ENCODE measurements at places on chromosomes 12 and 14.

DNA sequence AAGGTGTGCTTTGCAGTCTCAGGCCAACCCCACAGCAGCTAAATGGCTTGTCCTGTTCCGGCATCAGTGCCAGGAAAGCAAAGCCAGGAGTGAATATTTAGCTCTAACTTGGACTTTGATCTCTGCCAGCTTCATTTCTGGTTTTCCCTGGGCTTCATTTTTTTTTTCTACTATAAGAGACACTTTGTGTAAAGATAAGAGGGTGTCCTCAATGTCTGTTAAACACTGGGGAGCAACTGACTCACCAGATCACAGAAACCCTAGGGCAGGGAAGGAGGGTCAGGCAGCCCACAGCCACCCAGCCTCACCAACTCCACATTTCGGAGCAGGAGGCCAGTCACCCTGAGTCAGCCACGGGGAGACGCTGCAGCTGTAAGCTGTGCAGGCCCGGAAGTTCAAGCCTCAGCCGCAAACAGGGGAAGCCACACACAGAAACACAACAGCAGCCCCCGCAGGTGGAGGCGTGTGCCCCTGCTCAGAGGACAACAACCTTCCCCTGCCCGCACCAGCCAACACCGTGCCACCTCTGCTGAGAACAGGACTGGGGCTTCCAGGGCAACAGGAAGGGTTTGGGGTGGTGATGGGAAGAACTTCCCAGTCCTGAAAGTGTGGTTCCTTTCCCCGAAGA lies 6.3 kb downstream of the TNFRSF1A start:
- DNase-seq, result peak; percentile 61

- no peak for DNase-seq
Observed at GRCh38 chr12:122310626-122311333, 44.5 kb upstream of the VPS33A start.

- DNase-seq, result no peak
Observed at GRCh38 chr14:66476964-66477363, 9.2 kb upstream of the CCDC196 start.

DNA sequence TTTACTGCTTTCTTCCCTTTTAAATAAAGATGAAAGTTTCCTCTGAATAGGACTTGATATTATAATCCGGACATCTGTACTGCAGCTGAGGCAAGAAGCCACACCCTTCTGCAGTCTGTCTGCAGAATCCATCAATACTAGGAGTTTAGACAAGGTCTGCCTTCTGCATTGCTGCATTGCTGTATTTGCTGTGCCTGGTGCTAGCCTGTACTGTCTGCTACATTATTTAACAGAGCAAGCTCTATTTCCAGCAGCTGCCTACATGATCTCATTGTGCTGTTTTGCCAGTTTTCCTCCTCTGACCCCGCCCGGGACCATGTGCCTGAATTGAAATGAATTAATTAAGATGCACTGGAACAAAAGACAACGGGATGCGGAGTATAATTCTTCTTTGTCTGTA lies 1.7 kb downstream of the TUBA1A start:
- no peak for DNase-seq

GRCh38 chr14:86989285-86989684 lies 1003.7 kb downstream of the GALC start:
- no peak for DNase-seq

GRCh38 chr12:103793512-103794045 lies 47.5 kb downstream of the NT5DC3 start:
- DNase-seq, result no peak

GRCh38 chr12:111454311-111454710 lies 48.6 kb downstream of the SH2B3 start:
- DNase-seq, result no peak

DNA sequence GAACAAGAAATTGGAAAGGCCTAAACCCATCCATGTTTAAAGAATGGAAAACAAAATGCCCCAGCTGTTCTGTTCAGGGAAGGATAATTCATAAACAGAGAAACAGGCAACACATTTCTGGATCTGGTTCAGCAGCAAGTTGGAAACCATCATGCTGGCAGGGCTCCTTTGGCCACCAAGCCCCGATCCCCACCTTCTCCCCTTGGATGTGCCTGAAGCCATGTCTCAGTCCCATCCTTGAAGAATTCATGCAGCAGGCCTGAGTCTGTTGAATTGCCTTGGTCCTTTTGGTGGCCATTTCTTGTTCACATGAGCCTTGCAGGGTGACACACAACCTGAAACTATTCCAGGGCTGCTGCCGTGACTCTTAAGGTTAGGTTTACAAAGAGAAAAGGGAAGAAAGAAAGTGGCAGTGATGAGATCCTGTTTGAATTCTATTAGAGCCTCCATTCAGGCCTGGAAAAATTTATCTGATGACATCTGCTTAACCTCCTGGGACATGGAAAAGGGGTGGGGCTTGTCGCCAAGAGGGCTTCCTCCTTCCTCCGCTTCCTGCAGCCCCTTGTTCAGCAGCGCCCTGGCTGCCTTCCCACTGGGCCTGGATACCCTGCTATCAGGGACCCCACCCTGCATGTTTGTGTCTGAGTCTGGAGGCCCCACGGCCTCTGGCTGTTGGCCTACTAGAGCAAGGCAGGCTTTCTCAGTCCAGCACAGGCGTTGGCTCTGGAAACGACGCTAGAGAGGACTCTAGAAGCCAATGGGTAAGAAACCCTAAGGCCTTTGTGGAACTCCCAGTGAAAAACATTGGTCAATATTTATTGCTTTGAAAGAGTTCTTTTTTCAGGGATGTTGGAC lies 341.9 kb downstream of the C12orf75 start:
- no peak for DNase-seq

GRCh38 chr12:3753544-3754284 lies 805 bp upstream of the CRACR2A start:
- DNase-seq, result no peak

DNA sequence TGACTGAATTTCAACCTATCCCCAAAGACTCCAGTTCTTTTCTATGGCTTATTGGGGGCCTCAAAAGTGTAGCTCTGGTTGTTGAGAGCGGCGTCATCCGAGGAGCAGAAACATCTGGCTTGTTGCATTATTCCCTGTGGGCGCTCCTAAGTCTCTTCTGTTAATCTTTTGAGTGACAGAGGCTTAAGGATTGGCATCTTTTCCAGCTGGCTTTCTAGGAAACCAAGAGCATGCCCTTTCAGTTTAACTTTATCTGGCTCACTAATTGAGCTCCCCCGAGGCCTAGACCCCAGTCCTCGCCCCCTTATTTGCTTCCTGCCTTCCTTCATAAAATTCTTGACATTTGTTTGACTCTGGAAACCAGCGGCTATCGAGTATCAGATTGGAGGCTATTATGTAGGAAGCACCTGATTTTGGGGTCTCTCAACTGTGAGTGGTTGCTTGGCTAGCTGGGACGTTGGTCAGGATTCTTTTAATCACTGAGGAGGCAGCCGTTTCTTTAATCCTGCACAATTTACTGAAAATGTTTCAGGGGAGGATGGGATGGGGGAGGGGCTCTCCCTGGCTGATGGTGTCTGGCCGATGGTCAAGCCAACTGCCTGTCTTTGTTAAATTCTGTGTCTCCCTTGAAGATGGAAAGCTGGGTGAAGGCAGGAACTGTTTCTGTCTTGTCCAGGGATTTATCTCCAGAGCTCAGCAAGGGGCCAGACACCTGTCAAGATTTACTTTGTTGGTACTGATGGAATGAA lies 3.1 kb downstream of the SMOC1 start:
- no peak for DNase-seq

DNA sequence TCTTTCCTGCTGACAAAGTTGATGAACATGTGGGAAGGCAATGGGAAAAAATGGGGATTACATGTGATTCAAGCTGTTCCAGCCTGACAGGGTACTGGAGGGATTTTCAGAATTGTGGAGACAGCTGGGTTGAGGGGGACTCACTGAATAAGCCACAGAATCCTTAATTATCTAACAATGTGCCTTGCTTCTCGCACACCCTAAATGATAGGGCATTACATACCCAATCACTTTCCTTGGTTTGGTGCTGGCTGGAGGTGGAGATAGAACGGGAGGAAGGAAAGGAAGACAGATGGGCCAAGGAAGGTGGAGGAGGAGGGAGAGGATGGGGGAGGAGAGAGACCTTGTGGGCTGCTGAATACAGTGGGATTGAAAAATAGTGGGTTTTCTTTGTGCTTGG lies 20.7 kb downstream of the PELI2 start:
- DNase-seq, result no peak

- DNase-seq, result no peak
Observed at GRCh38 chr14:32435411-32435810, 106.3 kb downstream of the AKAP6 start.

DNA sequence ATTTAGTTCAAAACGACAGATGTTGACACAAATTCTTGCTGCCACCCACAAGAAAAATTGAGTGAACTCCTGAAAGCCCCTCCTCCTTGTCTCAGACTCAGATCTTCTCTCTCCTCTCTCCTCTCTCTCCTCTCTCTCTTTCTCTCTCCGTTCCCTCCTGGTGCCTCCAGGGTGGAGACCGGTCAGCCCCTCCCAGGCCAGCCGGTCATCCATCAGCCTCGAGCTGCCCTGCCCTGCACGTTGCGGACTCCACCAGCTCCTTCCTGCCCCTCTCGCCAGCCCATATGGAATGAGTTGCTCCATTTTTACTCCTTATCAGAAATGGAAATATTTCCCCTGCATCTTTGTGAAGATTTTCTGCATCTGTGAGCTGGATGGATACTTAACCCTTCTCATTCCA lies 103.8 kb downstream of the TBX5 start:
- DNase-seq, result no peak

DNA sequence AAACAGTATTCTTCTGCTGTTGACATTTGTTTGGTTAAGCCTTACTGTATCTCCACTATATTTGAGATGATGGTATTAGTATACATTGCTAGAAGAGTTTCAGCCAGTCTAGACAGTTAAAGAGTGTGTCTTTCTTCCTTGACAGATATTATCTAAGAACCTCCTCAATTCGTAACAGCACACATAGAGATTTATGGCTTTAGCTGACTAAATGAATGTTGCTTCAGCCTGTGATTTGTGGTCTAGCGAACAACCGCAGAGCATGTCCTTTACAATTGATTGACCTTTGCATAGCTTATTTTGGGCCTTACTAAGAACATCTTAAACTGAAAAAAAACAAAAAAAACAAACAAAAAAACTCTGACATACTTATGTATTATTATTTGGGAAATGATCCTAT lies 122.2 kb downstream of the DAAM1 start:
- no peak for DNase-seq

- no peak for DNase-seq
Observed at GRCh38 chr12:30358671-30359070, 337.0 kb downstream of the IPO8 start.

- no peak for DNase-seq
Observed at GRCh38 chr12:62924084-62924483, 10.9 kb downstream of the PPM1H start.

- DNase-seq, result no peak
Observed at GRCh38 chr14:65920996-65921395, 508.5 kb downstream of the FUT8 start.

DNA sequence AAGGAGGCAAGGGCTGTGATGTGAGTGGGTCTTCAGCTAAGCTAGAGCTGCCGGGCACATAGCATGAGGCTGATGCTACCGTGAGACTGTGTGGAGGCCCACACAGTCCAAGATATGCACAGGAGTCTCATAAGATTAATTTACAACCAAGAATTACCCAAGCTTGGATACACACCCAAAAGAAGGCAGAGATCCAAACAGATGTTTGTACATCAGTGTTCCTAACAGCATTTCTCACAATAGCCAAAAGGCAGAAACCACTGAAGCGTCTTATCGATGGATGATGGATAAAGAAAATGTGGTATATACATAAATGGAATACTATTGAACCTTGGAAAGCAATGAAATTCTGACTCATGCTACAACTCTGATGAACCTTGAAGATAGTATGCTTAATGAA lies 40.8 kb upstream of the RIC8B start:
- DNase-seq, result no peak

- DNase-seq, result no peak
Observed at GRCh38 chr12:16669756-16670155, 63.8 kb upstream of the LMO3 start.

DNA sequence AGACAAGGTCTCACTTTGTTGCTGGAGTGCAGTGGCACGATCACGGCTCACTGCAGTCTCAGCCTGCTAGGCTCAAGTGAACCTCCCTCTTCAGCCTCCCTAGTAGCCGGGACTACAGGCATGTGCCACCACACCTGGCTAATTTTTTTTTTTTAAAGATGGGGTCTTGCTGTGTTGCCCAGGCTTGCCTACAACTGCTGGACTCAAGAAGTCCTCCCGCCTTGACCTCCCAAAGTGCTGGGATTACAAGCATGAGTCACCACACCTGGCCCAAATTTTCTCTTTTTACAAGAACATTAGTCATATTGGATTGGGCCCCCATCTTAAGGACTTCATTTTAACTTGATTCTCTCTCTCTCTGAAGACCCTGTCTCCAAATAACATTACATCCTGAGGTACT lies 7.0 kb upstream of the HECTD4 start:
- no peak for DNase-seq

DNA sequence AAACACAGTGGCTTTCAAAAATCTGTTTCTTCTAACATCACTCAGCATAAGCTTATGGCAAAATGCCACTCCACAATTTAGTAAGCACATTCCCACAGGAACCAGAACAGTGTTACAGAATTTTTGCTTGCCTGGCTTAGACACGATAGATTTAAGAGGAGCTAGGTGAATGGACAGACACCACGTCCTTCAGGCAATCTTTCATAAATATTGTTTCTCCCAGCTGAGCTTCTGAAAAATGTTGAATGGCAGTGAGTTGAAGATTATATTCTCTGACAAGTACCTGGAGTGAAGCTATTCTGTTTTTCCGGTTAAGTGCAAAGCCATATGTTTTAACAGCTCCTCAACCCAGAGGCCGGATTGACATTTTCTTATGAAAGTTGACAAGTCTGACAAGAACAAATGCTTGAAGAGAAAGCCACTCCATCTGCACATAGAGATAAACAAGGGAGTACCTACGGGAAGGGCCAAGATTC lies 102.0 kb downstream of the FSCB start:
- DNase-seq, result no peak

DNA sequence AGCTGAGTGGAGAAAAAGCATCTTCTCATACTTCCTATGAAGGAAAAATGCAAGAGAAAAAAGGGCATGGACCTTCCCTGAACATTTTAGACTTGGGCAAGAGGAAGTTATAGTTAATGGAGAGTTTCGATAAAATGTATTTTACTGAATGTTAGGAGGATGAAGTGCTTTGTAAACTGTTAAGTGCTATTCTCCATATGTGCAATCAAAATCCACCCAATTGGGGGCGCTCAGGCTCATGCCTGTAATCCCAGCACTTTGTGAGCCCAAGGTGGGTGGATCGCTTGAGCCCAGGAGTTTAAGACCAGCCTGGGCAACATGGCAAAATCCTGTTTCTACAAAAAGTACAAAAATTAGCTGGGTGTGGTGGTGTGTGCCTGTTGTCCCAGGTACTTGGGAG lies 1.9 kb upstream of the CNPY2 start:
- no peak for DNase-seq

GRCh38 chr14:55327179-55327578 lies 56.0 kb downstream of the FBXO34 start:
- no peak for DNase-seq

- no peak for DNase-seq
Observed at GRCh38 chr12:106123551-106124081, 15.1 kb downstream of the NUAK1 start.

GRCh38 chr12:56129206-56129941 lies 1.3 kb downstream of the ESYT1 start:
- peak; percentile 66 for DNase-seq

- DNase-seq, result no peak
Observed at GRCh38 chr14:53946404-53947093, 10.1 kb downstream of the BMP4 start.

- DNase-seq, result no peak
Observed at GRCh38 chr12:56118688-56119357, 757 bp downstream of the ZC3H10 start.

All from stimulated activated CD8-positive, alpha-beta memory T cell treated with anti-CD3 and anti-CD28 coated beads, Interleukin-4, amount 100 ng/mL, for 1 hour (primary cell).